ENCODE measurements at places on chromosomes 2 and 18. TPM values are rescaled to one million over a fixed set of nuclear protein-coding genes. Genes with fewer than 3 reads are reported as not detected.

The FOXI3 gene
- not detected for polyA plus RNA-seq

The SLC8A1 gene
- 12.9 TPM for polyA plus RNA-seq

The BOK gene
- 22.9 TPM for polyA plus RNA-seq

The NEU2 gene
- polyA plus RNA-seq = not detected

The REEP1 gene
- polyA plus RNA-seq = 3.3 TPM

The GAL3ST2 gene
- polyA plus RNA-seq = 0.39 TPM

The SERPINB4 gene
- polyA plus RNA-seq = not detected

The GCG gene
- polyA plus RNA-seq = not detected

The ST8SIA5 gene
- polyA plus RNA-seq = 2.7 TPM

DNA sequence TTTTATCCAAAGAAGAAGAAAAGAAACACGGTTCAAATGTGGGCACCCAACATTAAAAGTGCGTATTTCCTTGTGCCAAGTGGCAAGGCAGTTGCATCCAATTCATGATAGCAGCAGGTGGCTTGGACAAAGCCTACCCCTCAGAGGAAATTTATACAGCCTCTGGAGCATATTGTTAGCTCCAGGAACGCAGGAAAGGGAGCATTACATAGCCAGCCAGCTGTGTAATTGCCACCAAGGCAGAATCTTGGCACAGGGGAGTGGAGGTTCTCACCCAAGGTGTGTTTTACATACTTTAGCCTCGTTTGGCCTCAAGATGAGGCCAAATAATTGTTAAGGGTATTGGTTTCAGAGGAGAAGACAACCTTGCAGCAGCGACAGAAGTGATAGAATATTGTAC is 526.9 kb downstream of the TMEM182 start:
- no peak for DNase-seq

GRCh38 chr2:85235281-85235680 is 92.5 kb downstream of the TGOLN2 start:
- no peak for DNase-seq

DNA sequence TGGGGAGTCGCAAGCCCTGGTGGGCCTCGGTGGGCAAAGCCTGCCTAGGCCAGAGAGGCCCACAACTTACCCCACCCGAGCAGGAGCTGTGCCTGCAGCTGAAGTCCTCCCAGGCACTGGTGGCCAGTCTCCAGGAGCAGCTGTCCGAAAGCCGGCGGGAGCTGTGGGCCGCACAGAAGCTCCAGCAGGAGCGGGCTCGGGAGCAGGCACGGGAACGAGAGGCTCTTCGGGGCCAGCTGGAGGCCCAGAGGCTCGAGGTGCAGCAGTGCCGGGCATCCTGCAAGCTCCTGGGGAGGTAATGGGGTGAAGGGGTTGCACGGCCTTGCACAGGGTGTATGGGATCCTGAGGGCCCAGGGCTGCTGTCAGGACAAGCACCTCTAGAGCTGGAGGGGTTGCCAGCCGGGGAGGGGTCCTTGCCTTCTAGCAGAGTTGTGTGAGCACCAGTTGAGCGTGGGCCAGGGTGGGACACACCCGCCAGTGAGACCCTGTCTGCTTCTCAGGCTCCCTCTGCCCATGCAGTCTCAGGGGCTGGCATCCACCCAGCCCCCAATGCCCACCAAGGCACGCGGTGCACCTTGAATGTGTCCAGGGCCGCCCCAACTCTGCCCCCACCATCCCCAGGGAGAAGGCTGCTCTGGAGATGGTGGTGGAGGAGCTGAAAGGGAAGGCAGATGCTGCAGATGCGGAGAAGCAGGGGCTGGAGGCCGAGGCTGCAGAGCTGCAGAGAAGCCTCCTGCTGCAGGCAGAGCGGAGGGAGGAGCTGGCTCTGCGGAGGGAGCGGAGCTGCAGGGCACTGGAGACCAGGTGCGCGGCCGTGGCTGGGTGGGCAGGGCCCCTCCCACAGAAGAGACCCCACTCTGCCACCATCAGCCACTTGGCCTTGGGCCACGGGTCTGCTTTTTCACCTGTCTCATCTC is 27.2 kb downstream of the CROCC2 start:
- DNase-seq = no peak

- DNase-seq = peak; percentile 42
These were observed 47.5 kb upstream of the STAM2 start for GRCh38 chr2:152222975-152223637.

GRCh38 chr2:41709702-41710599 is 337.9 kb upstream of the PKDCC start:
- DNase-seq = no peak

- DNase-seq = no peak
These were observed 376.6 kb downstream of the PTH2R start for GRCh38 chr2:208783184-208783583.

DNA sequence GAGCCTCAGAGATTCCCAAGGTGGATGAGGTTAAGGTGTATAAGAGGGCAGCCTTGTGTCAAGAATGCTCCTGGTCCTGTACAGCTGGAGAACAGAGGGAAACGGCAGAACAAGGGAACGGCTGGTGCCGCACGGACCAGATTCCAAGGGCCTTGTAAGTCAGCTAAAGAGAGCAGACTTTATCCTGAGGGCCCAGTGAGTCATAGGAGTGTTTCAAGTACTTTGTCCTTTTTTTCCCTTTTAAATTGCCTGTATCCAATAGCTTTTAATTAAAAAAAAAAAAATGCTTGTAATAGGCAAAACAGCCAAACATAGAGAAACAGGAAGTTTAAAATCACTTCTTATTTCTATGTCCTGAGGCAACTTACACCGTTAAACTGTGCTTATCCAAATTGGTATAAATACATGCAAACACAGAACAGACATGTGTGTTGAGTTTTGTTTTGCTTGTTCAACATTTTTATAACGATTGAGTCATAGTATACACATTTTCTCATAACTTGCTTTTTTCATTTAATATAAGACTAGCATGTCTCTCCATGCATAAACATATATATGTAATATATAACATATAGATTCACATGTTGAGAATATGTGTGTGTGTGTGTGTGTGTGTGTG is 42.1 kb upstream of the EVA1A start:
- no peak for DNase-seq

- DNase-seq = no peak
These were observed 93.4 kb upstream of the MAP4K3 start for GRCh38 chr2:39530411-39530866.

DNA sequence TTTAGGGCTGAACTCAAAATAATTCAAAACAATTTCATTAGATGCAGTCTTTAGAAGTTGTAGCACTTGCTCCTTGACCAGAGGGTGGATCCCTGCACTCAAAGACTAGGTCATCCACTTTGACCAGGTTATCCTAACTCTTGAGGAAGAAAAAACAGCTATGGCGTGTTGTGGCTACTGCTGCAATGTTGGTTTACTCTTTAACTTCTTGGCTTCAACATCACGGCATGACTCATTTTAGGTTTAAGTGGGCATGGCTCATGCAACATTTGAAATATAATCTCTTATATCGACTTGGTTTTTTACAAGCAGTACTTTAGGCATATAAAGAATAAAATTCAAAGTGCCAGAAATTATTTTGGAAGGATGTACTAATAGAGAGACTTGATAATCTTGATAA is 35.4 kb downstream of the ANKRD29 start:
- DNase-seq = peak; percentile 8

DNA sequence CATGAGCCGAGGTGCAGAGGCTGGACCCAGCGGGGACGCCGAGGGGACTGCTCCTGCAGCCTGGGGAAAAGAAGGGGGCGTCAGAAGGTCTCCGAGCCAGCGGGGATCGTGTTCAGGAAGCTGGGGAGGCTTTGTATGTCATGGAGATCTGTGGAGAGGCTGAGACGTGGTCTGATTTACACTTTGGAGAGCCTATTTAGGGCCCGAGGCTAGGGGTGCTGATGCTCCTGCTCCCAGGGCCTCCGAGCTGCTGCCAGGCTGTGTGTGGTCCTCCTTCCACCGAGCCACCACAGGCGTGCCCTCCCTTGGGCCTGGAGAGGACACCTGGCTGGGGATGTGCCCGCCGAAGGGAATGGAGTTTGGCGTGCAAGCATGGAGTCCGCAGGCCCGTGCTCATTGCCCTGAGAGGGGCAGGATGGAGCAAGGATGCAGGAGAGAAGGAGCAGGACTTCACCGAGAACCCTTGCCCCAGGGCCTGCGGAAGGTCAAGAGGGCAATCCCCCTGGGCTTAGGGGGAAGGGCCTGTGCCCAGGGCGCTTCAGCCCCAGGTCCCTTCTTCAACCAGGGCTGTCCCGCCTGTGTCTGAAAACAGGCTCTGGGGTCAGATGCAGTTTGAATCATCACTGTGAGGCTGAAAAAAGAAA is 252.5 kb downstream of the VAPA start:
- no peak for DNase-seq

- peak; percentile 97 for DNase-seq
These were observed 260.3 kb downstream of the AFF3 start for GRCh38 chr2:99881901-99882591.

- no peak for DNase-seq
These were observed 35.8 kb downstream of the MTCL1 start for GRCh38 chr18:8741117-8741516.

- DNase-seq = peak; percentile 61
These were observed 168.4 kb downstream of the ZFP36L2 start for GRCh38 chr2:43057742-43058725.
